ENCODE measurements at places on chromosomes 11 and 22. TPM values are rescaled to one million over a fixed set of nuclear protein-coding genes. Genes with fewer than 3 reads are reported as not detected.
A peak's percentile ranks its signal among the peaks of the same experiment; 100 is the strongest.

Gene SLC6A5
- total RNA-seq: not detected

Gene DKK3
- total RNA-seq: 19.7 TPM

Gene FOXR1
- total RNA-seq: not detected

Gene PATE2
- not detected for total RNA-seq

- no peak for DNase-seq
These were observed 11.5 kb downstream of the THAP12 start for GRCh38 chr11:76369406-76369805.

GRCh38 chr11:69700278-69701140, 3.3 kb downstream of the FGF19 start:
- DNase-seq: peak; percentile 84

Gene PRAME
- 3.2 TPM for total RNA-seq

Measured in adrenal gland (tissue), 19 donors.